Activated CD8-positive, alpha-beta memory T cell treated with anti-CD3 and anti-CD28 coated beads for 36 hours (primary cell): ENCODE measurements at places on chromosomes 3 and 15. TPM values are rescaled to one million over a fixed set of nuclear protein-coding genes. Genes with fewer than 3 reads are reported as not detected.

Gene PODXL2
- total RNA-seq: 1.7 TPM

Gene LSAMP
- not detected for total RNA-seq

Gene HEG1
- total RNA-seq: 26.8 TPM

Gene HIGD2B
- 0.32 TPM for total RNA-seq

Gene ST8SIA2
- total RNA-seq: not detected

Gene GLDN
- not detected for total RNA-seq

Gene GOLGA6L22
- not detected for total RNA-seq

Gene ZNF717
- total RNA-seq: 7.6 TPM

Gene CHCHD4
- total RNA-seq: 27.0 TPM

Gene FBXO40
- total RNA-seq: not detected

Gene RHOV
- 0.51 TPM for total RNA-seq
